ENCODE measurements at places on chromosomes 12 and 14. TPM values are rescaled to one million over a fixed set of nuclear protein-coding genes. Genes with fewer than 3 reads are reported as not detected.

DNA sequence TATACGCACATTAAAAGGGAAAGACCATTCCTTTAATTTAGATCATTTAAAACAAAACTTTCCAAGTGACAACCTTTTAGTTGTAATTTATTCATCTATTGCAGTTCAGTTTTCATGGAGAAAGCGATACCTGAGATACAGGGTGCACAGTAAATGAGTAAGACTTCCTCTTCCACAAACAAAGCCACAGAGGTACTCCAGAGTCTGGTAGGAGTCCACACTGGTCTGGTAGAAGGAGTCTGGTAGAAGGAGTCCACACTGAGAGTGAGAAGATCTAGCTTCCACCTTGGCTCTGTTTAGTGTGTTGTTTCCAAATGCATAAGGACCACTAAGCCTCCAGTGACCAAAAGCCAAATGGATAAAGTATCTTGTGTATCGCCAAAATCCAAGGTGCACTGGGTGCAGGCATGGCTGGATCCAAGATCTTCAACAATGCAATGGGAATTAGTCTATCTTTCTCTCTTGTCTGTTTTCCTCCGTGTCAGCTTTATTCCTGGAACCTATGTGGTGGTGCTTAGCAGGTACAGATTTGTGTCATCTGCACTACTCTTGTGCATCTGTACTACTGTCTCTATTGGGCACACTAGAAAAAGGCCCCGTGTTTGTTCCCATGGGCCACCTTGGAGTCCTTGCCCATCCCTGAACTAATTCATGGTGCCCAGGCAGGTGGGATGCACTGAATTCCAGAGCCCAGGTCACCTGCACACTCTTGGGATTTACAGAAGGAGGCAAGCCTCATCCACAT is 331.1 kb downstream of the BCL11B start:
- H3K27me3 ChIP-seq = no peaks in the 10 kb centered on the region
- H3K27ac ChIP-seq = no peak overlapping the region
- no peaks in the 10 kb centered on the region for H3K36me3 ChIP-seq
- no peaks in the 10 kb centered on the region for H3K4me1 ChIP-seq

- H3K4me1 ChIP-seq = no peaks in the 10 kb centered on the region
- DNase-seq = no peak
- no peak overlapping the region for H3K4me3 ChIP-seq
Observed at GRCh38 chr12:44697511-44697910, 178.6 kb downstream of the NELL2 start.

- H3K27me3 ChIP-seq = no peaks in the 10 kb centered on the region
- H3K4me1 ChIP-seq = peaks cover 3% of the 10 kb centered on the region
- no peaks in the 10 kb centered on the region for H3K36me3 ChIP-seq
- no peak overlapping the region for H3K27ac ChIP-seq
- no peak overlapping the region for H3K4me3 ChIP-seq
Observed at GRCh38 chr14:70354204-70354603, 5.3 kb downstream of the COX16 start.

Gene GLIPR1L1
- total RNA-seq = not detected

Gene WSCD2
- total RNA-seq = 0.82 TPM

Measured in ovary (tissue), 10 donors.